ENCODE measurements at places on chromosomes 11 and 22. TPM values are rescaled to one million over a fixed set of nuclear protein-coding genes. Genes with fewer than 3 reads are reported as not detected.

DNA sequence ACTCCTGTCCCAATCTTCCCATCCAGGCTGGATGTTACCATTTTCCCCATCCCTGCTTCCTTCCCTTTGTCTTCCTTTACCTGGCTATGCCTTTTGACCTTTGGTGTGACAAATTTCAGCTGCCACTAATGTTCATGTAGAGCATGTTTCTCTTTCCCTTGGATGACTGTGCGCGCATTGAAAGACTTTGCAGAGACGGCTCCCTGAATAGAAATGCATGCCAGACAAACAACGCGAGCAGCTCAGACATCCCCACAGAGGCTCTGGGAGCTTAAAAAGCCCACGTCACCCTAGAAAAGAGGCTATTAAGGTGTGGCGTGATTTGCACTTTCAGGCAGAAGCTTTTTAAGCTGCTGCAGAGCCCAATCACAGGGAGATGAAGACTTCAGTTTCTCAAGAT, 202.0 kb downstream of the NTM start:
- H3K4me1 ChIP-seq: no peaks in the 10 kb centered on the region
- no peak for DNase-seq
- no peak overlapping the region for H3K27ac ChIP-seq
- H3K27me3 ChIP-seq: no peaks in the 10 kb centered on the region
- no peaks in the 10 kb centered on the region for H3K36me3 ChIP-seq

GRCh38 chr22:45112136-45112879, 51.4 kb upstream of the NUP50 start:
- peaks cover 6% of the 10 kb centered on the region for H3K36me3 ChIP-seq
- peak overlapping the region; percentile 82 for H3K27ac ChIP-seq
- H3K27me3 ChIP-seq: no peaks in the 10 kb centered on the region
- H3K4me1 ChIP-seq: peaks cover 5% of the 10 kb centered on the region

DNA sequence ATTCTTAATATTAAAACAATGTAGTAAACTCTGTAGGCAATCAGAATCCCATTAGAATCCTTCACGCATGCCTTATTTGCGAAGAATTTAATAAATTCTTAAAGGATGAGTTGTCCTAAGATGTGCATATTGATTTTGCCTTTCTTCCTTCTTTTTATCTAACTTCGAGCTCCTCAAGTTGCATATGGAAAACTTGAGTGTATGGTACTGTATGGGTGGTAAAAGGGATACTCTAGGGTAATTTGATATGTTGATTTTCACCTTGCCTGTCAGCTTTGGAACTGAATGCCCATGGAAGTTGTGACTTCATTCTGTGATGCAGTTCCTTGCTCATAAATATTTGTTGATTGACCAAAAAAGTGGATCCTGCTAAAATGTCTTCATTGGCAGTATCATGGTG, 193.8 kb downstream of the DDX10 start:
- no peak overlapping the region for H3K4me3 ChIP-seq
- H3K27ac ChIP-seq: no peak overlapping the region
- no peak for DNase-seq
- peaks cover 5% of the 10 kb centered on the region for H3K4me1 ChIP-seq

- H3K27me3 ChIP-seq: no peaks in the 10 kb centered on the region
- H3K4me3 ChIP-seq: peak overlapping the region; percentile 53
- H3K27ac ChIP-seq: peak overlapping the region; percentile 93
- H3K4me1 ChIP-seq: peaks cover 77% of the 10 kb centered on the region
- H3K36me3 ChIP-seq: peaks cover 79% of the 10 kb centered on the region
These were observed 14.8 kb downstream of the CD59 start for GRCh38 chr11:33721426-33721825.

CNTN5 gene
- total RNA-seq: not detected

ART5 gene
- total RNA-seq: not detected

GRCh38 chr22:49934160-49934890, 15.9 kb downstream of the CRELD2 start:
- peaks cover 16% of the 10 kb centered on the region for H3K4me1 ChIP-seq
- H3K4me3 ChIP-seq: peak overlapping the region; percentile 67
- no peak overlapping the region for H3K27ac ChIP-seq
- DNase-seq: peak; percentile 66

DNA sequence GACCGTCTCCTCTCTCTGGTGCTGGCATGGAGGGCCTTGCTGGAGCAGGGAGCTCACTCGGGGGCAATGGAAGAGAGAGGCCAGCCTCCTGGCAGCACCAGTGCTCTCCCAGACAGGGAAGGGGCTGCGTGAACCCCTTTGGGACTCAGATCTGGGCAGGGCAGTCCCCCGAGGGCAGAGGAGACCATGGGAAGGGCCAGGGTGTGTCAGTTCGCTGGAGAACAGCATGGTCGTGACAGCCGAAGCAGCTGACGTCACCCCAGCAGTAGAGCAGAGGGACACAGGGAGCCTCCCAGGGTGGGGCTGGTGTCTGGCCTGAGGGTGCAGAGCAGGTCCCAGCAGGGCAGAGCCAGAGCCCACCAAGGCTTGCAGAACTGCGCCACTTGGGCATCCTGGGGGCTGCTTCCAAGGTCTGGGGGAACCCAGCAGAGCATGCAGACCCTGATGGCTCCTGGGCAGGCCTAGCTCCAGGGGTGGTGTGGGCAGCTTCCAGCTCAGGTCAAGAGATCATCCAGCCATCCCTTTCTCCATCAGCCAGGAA, 71.0 kb upstream of the KCNQ1OT1 start:
- peaks cover 31% of the 10 kb centered on the region for H3K27me3 ChIP-seq
- no peak overlapping the region for H3K4me3 ChIP-seq
- H3K27ac ChIP-seq: no peak overlapping the region
- H3K36me3 ChIP-seq: no peaks in the 10 kb centered on the region

DNA sequence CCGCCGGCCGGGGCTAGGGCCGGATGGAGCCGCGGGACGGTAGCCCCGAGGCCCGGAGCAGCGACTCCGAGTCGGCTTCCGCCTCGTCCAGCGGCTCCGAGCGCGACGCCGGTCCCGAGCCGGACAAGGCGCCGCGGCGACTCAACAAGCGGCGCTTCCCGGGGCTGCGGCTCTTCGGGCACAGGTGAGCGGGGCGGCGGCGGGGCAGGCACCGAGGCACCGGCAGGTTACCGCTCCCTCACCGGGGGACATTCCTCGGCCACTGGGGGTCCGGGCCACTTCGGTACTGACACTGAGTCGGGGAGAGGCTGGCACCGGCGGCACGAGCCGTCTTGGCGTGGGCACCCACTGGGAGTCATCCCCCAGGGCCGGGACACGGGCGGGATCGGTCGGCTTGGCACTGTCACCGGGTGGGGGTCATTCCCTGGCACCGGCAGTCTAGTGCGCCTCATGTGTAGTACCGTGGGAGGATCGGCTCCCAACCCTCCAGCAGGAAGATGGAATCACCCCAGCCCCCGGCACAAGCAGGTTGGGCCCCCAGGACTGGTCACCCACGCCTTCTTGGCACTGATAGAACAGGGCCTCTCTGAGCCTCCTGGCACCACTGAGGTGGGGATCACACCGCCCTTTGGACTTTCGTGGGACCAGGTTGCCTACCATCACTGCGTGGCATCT, 511 bp downstream of the DGKZ start:
- peak overlapping the region; percentile 59 for H3K4me3 ChIP-seq
- H3K4me1 ChIP-seq: peaks cover 31% of the 10 kb centered on the region
- DNase-seq: no peak
- peaks cover 6% of the 10 kb centered on the region for H3K36me3 ChIP-seq
- H3K27me3 ChIP-seq: no peaks in the 10 kb centered on the region

- peaks cover 4% of the 10 kb centered on the region for H3K4me1 ChIP-seq
- H3K36me3 ChIP-seq: peaks cover 23% of the 10 kb centered on the region
- H3K27ac ChIP-seq: no peak overlapping the region
- H3K27me3 ChIP-seq: no peaks in the 10 kb centered on the region
These were observed 119.8 kb downstream of the CSTPP1 start for GRCh38 chr11:47056261-47056915.

PHOX2A gene
- total RNA-seq: not detected

DNA sequence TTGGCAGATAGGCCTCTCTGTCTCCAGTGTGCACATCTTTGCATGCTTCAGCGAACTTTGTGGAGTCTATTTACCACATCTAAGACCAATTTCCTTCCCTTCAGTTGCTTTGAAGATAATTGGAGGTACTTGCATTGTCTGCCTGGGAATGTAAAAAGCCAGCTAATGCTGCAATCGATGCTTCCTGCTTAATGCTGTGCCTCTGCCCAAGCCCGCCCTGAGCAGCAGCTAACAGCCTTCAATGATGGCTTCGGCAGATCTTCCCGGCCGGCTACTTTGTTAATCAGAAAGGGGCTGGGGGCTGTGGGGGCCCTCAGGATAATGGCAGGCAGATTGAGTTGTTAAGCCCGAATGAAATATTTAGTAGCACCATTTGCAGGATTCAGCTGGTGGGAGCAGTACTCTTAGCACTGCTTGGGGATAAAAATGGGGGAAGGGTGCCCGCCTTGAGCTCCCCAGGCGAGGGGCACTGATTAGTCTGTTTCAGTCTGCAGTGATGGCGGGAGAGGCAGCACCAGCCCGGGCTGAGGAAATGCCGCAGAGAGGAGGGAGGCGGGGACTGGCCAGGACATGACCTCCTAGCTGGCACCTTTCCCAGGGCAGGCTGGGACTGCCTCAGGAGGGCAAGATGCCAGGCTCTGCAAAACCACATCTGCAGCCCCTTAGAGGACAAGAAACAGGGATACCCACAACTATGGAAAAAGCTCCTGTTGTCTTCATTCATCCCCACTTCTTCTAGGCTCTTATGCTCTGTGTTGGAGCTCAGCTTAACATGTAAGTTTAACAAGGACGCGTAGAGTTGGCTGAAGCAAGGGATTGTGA, 460.0 kb downstream of the BUD13 start:
- no peaks in the 10 kb centered on the region for H3K4me1 ChIP-seq
- no peak overlapping the region for H3K27ac ChIP-seq
- H3K36me3 ChIP-seq: no peaks in the 10 kb centered on the region
- peak; percentile 1 for DNase-seq
- no peaks in the 10 kb centered on the region for H3K27me3 ChIP-seq
- H3K4me3 ChIP-seq: no peak overlapping the region

DNA sequence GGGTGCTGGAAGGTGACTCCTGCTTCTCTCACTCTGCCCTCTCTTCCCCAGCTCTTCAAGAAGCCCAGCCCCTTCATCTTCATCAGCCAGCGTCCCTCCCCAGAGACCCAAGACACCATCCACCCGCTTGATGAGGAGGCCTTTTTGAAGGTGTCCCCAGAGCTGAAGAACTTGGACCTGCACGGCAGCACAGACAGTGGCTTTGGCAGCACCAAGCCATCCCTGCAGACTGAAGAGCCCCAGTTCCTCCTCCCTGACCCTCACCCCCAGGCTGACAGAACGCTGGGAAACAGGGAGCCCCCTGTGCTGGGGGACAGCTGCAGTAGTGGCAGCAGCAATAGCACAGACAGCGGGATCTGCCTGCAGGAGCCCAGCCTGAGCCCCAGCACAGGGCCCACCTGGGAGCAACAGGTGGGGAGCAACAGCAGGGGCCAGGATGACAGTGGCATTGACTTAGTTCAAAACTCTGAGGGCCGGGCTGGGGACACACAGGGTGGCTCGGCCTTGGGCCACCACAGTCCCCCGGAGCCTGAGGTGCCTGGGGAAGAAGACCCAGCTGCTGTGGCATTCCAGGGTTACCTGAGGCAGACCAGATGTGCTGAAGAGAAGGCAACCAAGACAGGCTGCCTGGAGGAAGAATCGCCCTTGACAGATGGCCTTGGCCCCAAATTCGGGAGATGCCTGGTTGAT, 12.6 kb downstream of the IL10RA start:
- H3K4me1 ChIP-seq: no peaks in the 10 kb centered on the region
- DNase-seq: no peak
- H3K36me3 ChIP-seq: no peaks in the 10 kb centered on the region
- no peaks in the 10 kb centered on the region for H3K27me3 ChIP-seq

- peaks cover 76% of the 10 kb centered on the region for H3K27me3 ChIP-seq
- no peak overlapping the region for H3K4me3 ChIP-seq
- peaks cover 3% of the 10 kb centered on the region for H3K4me1 ChIP-seq
- peak; percentile 25 for DNase-seq
These were observed 65.2 kb downstream of the PDE2A start for GRCh38 chr11:72609045-72609444.

- peaks cover 12% of the 10 kb centered on the region for H3K4me1 ChIP-seq
- no peak for DNase-seq
- peaks cover 10% of the 10 kb centered on the region for H3K27me3 ChIP-seq
- no peak overlapping the region for H3K27ac ChIP-seq
- no peak overlapping the region for H3K4me3 ChIP-seq
- H3K36me3 ChIP-seq: no peaks in the 10 kb centered on the region
These were observed 8.5 kb downstream of the MYRF start for GRCh38 chr11:61760946-61761345.

DNA sequence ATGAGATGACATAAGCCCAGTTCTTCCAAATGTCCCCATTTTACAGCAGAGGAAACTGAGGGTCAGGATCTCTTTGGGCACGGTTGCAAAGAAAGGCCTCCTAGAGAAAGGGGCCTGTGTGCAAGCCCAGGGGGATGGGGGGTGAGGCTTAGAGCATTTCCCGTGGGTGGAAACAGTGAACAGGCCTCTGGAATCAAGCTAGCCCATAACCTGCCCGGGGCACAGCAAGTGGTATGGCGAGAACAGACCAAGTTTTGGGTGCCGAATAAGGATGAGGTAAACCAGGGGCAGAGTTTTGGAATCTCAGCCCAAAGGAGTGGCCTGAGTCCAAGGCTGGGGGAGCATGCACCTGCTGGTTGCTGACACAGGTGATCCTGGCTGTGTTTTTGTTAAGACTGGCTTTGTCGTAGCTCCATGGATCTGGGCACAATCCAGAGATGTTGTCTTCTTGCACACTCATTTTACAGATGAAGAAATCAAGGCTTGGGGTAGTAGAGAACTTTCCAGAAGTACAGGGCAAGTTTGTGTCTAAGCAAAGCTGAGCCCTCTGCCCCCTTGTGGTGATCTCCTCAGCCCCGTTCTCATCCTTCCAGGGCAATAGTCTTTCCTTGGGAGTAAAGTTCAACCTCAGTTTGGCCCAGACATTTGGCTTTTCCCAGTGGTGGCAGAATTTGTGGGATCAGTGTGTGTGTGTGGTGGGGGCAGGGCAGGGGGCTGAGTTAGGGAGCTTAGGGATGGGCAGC, 53.5 kb upstream of the MYEOV start:
- H3K27me3 ChIP-seq: peaks cover 11% of the 10 kb centered on the region
- H3K27ac ChIP-seq: no peak overlapping the region
- peak; percentile 41 for DNase-seq

DNA sequence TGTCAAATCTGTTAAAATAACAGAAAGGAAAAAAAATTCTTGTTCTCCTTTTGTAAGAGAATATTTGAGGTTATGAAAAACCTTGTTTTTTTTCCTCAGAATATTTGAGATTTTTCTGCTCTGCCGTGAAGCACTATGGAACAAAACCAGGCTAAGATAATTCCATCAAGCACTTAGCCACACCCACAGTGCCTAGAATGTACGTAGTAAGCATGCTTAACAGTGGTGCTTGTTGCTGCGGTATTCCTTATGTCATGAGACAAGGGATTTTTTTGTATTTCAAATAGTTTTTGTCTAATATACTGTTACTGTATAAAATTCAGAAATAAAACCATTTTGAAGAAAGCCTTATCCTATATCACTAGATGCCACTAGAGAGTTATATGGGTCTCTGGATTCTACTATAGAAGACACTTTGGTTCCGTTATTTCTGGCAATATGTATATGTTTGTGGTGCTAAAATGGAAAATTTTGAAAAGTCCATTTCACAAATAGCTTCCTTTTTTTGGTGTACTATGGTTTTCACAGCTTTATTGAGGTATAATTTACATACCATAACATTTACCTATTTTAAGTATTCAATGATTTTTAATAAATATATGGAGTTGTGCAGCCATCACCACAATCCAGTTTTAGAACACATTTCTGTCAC, 23.7 kb downstream of the PDHX start:
- no peak for DNase-seq
- H3K36me3 ChIP-seq: peaks cover 7% of the 10 kb centered on the region
- H3K27ac ChIP-seq: no peak overlapping the region
- peaks cover 10% of the 10 kb centered on the region for H3K4me1 ChIP-seq
- H3K27me3 ChIP-seq: no peaks in the 10 kb centered on the region

GRCh38 chr22:46734830-46735453, 3.1 kb downstream of the CERK start:
- peaks cover 18% of the 10 kb centered on the region for H3K4me1 ChIP-seq
- no peak for DNase-seq
- H3K27me3 ChIP-seq: no peaks in the 10 kb centered on the region
- H3K36me3 ChIP-seq: peaks cover 7% of the 10 kb centered on the region
- H3K4me3 ChIP-seq: no peak overlapping the region
